ENCODE measurements at places on chromosomes 2 and 18.

- no peak for DNase-seq
Observed at GRCh38 chr2:239200646-239201530, 199.9 kb downstream of the HDAC4 start.

DNA sequence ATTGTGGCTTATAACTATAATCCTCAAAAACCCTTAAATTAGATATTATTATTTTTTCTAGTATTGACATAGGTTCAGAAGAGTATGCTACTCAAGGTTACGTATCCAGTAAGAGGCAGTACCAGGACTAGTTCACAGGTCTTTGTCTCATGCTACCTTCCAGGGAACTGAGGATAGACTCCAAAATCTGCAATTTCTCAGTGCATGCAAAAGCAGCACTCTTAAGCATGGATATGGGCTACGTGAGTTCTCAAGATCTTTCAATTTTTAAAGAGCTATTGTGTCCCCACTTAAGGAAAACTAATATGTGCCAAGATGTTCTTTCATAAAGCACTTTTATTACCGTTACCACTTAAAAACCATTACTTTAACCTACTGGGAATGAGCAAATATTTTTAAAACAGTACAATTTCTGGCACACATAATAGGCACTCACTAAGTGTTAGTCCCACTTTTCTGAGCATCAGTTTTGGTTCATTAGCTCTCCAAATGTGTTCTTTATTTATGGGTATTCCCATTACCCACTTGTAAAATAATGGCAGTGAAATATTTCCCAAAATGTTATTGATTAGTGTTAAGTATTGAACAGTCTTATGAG lies 113.8 kb upstream of the TTN start:
- DNase-seq: no peak

- DNase-seq: no peak
Observed at GRCh38 chr2:219672406-219672805, 45.0 kb downstream of the SLC4A3 start.

GRCh38 chr18:63969942-63970808 lies at the start of gene SERPINB8:
Gene SERPINB8, plus strand, starts transcription at chr18:63970081. Its CDS starts 8,228 bp downstream, at chr18:63978309.
- peak; percentile 69 for DNase-seq

- no peak for DNase-seq
Observed at GRCh38 chr2:18430996-18431748, 129.3 kb downstream of the RDH14 start.

- no peak for DNase-seq
Observed at GRCh38 chr2:95346738-95347671, 49.9 kb downstream of the KCNIP3 start.

- DNase-seq: no peak
Observed at GRCh38 chr2:188199716-188200128, 92.0 kb upstream of the GULP1 start.

DNA sequence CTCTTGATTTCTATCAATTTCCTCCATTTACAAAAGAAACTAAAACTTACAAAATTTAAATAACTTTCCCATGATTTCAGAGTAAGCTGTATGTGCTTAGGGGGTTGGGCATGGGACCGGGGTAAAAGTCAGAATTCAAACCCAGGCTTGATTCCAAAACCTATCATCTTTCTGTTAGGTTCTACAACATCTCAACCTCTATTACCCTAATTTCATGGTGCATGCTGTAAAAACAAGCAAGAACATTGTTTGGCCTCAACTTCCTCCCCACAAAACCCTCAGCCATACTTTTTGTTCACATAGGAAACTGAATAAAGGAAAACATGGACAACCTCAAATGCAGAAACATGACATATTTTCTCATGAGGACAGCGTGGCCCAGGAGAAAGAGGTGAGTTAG lies 59.3 kb downstream of the RDH14 start:
- DNase-seq: no peak

DNA sequence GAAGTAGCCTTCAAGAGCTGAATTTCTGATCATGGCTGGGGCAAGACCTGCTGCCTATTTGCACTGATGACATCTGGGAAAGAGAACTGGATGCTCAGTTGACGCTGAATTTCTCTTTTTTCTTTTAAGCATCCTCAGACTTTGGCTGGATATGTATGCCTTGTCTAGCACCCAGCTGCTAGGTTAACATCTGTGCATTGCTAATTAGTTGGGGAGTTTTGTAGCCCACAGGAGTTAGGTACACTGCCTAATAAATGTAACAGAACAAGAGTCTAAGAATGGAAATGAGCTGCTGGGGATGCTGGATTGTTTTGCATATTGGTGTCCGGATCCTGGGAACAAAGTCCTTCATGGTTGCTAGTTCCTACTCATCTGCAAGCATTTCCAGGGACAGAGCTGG lies 40.9 kb upstream of the STPG4 start:
- no peak for DNase-seq

DNA sequence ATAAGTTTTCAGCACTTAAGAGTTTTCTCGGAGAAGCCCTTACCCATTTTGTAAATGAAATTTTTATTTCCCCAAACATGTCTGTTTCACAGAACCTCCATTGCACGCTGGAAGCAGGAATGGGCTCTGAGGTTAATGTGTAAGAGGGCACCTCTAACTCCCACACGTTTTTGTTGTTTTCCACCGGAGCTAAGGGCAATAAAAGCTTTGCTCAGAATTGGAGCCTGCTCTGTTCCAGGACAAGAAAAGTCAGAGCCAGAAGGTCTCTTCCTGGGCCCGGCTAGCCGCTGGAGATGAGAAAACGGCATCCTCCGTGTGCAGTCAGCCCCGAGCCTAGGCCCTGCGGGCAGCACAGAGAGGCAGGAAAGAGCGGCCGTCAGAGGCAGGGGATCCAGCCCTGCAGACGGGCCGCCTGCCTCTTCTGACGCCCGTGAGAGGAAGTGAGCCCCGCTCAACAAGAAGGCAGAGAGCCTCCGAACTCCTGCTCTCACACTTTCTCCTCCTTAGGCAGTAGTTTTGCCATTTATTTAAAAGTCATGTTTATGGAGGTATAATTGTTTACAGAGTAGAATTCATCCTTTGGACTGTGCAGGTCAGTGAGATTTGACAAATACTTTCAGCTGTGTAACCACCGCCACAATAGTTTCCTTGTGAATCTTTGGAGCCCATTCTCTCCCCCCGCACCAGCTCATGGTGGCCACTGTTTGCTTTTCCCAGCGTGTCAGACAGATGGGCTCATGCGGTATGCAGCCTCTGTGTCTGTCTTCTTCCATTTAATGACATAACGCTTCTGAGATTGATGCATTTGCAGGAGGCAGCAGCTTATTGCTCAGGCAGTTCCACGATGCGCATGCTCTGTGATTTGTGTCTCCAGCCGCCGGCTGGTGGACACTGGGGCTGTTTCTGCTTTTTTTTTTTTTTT lies 117.3 kb downstream of the GALR1 start:
- DNase-seq: no peak

GRCh38 chr2:130341562-130342019 lies 1.1 kb upstream of the IMP4 start:
- no peak for DNase-seq

DNA sequence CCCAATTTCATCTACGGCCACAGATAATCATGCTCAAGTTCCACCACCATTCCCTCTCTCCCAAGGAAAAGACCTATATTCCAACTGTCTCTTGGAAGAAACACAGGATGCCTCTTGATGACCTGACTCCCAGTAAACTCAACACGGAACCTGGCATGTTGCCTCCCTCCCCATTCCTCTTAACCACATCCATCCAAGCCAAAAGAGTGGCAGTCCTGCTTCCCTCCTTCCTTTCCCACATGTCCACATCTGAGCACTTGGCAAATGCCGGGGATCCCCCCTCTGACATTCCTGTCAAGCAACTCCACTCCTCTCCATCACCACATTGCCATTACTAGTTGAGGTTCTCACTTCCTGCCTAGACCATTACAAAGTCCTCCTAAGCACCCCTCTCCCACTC lies 49.4 kb downstream of the PID1 start:
- DNase-seq: no peak

GRCh38 chr2:191170773-191171172 lies 20.0 kb upstream of the STAT4 start:
- DNase-seq: no peak

DNA sequence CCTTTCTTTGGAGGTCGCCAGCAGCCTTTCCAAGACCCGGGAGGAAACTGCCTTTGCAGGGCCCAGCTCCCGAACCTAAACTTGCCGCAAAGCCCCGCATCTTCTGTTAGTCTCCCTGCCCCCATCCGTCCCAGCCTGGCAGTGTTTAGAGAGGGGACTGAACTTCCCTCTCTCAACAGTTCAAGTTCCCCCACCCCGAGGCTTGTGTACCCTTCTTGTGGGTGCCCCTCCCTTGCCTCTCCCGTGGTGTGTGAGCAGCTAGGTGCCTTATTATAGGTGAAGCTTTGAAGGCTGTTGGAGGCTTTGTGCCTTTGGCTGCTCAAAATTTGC lies 1.4 kb downstream of the LBH start:
- no peak for DNase-seq

- DNase-seq: no peak
Observed at GRCh38 chr2:3952866-3953516, 249.6 kb downstream of the DCDC2C start.

- DNase-seq: no peak
Observed at GRCh38 chr18:25830787-25831186, 259.6 kb downstream of the SS18 start.

- DNase-seq: no peak
Observed at GRCh38 chr2:120476141-120476540, 130.2 kb downstream of the INHBB start.

Data from activated T-helper 9 cell treated with anti-CD3 and anti-CD28 coated beads, Interleukin-2, amount 50 U/mL, for 16 hours (primary cell).